IPS DF 6.9 (cell line): ENCODE measurements at places on chromosomes 3 and 15.

- no peak for DNase-seq
Observed at GRCh38 chr3:101042996-101043686, 49.9 kb upstream of the ABI3BP start.

GRCh38 chr3:49659756-49660155 lies 14.4 kb upstream of the APEH start:
- no peak for DNase-seq

GRCh38 chr3:168475704-168476103 lies 380.0 kb upstream of the GOLIM4 start:
- DNase-seq = no peak

DNA sequence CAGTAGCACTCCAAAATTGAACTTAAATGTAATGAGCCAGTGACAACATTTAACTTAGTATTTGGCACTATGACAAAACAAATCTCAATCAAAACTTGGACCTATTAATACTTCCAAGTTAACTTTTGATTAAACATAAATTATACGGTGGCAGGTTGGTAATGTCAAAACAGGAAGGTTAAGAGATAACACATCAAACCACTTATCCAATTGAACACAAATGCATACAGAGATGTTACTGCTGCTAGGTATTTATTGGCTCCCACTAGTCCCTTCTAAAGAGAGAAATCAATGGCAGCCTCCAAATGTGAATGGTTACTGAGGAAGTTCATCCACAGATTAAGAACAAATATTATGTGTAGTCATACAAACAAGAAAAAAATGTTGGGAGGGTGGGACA lies 1.8 kb downstream of the GSK3B start:
- DNase-seq = no peak

- no peak for DNase-seq
Observed at GRCh38 chr3:149848238-149848637, 35.2 kb downstream of the RNF13 start.

GRCh38 chr3:8052659-8053058 lies 449.0 kb upstream of the LMCD1 start:
- no peak for DNase-seq

- DNase-seq = peak; percentile 55
Observed at GRCh38 chr3:172034786-172035685, 4.3 kb upstream of the FNDC3B start.

- DNase-seq = no peak
Observed at GRCh38 chr3:179373938-179374337, 26.4 kb downstream of the MFN1 start.

DNA sequence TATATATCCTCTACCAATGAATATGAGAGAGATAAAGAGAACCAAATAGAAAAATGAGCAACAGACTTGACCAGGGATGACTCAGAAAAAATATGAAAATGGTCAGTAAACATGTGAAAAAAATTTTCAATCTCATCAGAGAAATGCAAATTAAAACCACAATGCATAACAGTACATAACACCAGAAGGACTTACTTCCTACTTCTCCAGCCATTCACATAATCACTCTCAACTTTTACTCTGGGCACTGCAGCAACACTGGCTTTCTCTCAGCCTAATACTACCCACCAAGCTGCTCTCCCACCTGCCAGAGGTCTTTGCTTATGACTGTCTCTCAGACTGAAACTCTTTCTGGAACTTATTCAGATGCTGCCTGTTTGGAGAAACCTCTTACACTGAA lies 49.4 kb downstream of the DPH6 start:
- no peak for DNase-seq

DNA sequence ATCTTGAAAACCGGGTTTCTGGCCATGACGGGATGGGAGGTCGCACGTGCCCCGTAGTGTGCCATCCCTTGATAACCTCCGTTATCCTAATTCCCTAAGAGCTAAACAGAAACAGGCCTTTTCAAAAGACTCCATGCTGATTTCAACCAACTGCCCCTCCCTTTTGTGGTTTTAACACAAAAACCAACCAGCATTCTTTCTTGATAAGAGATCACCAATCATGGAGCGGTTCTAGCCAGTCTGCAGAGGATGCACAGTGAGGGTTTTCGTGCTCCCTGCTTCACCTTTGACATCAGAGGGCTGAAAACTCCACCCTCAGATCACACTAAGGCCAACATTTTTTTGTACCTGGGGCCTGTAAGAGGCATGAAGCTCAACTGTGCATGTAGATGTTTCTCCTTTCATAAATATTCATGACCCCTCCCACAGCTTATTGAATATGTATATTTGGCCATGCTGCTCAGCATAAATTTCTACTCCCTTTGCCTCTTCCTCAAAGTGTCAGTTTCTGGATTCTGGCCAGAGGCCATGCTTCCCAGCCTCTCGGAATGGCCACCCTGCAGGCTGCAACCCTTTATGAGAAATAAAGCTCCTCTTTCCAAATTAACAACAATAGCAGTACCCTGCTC lies 41.3 kb downstream of the FAM3D start:
- DNase-seq = no peak

GRCh38 chr3:31823184-31823583 lies 157.9 kb downstream of the OSBPL10 start:
- no peak for DNase-seq

DNA sequence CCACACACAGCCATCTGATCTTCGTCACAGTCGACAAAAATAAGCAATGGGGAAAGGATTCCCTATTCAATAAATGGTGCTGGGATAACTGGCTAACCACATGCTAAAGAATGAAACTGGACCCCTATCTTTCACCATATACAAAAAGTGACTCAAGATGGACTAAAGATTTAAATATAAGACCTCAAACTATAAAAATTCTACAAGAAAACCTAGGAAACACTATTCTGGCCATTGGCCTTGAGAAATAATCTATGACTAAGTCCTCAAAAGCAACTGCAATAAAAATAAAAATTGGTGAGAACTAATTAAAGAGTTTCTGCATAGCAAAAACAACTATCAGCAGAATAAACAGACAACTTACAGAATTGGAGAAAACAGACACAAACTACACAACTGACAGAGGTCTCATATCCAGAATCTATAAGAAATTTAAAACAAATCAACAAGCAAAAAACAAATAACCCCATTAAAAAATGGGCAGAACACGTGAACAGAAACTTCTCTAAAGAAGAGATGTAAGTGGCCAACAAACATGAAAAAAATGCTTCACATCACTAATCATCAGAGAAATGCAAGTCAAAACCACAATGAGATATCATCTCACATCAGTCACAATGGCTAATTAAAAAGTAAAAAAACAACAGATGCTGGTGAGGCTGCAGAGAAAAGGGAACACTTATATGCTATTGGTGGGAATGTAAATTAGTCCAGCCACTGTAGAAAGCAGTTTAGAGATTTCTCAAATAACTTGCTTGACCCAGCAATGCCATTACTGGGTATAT lies 104.0 kb downstream of the NR1I2 start:
- no peak for DNase-seq

DNA sequence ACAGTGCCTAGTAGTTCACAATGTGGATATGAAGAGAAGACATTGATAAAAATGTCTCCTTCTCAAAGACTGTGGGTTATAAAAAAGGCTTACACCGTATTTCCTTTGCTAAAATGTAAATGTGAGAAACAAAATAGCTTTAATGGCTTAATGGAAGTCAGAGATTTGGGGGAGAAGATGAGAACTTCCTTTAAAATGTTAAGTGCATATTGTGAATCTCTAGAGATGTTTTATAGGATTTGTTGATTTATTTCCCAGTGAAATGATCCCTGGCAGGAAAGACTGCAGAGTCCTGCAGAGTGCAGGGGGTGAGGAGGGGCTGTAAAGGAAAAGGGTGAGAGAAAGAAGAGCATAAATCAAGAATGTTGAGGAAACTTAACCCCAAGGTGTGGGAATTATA lies 305.1 kb downstream of the GAP43 start:
- DNase-seq = no peak

- no peak for DNase-seq
Observed at GRCh38 chr3:45858809-45859543, 17.1 kb upstream of the LZTFL1 start.

DNA sequence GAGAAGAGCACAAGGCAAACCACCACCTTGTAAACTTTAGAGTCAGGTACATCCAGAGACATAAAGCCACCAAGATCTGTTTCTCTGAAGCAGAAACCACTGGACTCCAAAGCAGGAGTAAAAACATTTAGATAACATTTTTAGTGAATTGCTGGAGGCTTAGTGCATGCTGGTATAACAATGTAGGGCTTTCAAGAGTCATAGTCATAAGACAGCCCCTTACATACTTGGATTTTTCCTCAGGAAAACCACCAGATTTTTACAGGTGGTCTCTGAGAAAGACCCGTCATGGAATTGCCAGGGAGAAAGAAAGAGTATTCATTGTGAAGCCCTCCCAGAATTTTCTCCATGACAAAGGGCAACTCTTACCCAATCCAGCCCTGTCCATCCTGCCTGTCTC lies 434.5 kb upstream of the NAALADL2 start:
- no peak for DNase-seq

DNA sequence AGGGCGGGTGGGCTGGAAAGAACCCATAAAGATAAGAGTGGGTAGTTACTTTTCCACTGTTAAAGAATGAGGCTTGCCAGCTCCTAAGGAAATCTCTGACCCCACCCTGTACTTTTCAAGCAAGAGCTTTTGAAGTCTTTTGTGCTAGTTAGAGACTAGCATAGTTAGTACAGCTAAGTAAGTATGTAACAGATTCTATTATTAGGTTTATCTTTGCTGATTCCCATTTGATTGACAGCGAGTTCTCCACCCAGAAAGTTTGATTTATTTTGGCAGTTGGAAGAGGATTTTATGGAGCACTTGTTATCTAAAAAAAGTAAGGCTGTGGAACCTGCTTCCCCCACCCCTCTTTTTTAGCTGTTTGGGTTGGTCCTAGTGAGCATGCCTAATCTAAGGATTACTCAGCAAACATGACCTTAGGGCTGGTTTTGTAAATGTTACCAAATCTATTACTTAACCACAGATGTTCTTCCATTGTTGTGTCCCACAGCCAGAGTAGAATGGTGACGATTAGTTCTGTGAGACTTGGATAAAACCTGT lies 57.6 kb downstream of the FNDC3B start:
- no peak for DNase-seq

- no peak for DNase-seq
Observed at GRCh38 chr15:57302640-57303257, 73.6 kb upstream of the CGNL1 start.

DNA sequence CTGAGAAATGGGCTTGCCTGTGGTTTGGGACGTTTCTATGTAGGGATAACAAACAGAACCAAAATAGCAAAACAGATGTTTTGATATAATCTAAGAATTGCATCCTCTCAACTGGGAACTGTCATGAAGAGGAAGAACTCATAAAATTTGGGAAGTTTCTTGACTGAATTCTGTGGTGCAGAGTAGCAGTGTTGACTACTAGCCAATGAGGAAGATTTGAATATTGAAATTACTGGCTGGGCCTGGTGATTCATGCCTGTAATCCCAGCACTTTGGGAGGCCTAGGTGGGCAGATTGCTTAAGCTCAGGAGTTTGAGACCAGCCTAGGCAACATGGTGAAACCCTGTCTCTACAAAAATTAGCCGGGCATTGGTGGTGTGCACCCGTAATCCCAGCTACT lies 42.2 kb downstream of the ZNF609 start:
- no peak for DNase-seq

DNA sequence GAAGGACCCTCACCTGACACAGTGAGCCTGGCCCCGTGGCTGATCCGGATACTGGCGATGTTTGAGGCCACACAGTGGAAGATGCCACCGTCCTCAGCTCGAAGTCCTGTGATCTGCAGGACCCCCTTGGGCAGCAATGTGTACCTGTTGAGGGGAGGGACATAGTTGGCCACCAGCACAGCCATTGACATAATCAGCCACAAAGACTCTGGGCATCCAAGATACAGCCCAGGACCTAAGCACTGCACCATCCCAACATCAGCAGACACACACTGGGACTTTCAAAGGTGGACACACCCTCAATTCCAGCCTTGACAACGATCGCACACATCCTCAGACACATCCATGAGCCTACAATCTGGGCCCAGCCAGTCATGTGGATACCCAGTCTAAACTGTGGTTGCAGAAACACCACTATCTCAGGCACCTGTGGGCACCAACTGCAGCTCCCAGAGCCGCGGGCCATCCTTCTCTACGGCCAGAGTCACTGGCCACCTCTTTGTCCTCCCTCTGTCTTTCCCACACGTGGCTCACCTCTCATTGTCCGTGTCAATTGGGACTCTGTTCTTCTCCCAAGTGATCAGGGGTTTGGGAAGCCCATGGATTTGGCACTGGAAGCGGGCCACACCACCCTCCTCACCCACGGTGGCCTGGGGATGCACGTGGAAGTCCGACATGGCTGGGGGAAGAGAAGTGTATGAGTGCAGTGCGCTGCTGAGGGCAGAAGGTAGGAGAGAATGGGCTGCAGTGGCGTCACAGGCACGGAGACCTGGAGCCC lies 31.0 kb downstream of the RNU5B-1 start:
- DNase-seq = no peak

DNA sequence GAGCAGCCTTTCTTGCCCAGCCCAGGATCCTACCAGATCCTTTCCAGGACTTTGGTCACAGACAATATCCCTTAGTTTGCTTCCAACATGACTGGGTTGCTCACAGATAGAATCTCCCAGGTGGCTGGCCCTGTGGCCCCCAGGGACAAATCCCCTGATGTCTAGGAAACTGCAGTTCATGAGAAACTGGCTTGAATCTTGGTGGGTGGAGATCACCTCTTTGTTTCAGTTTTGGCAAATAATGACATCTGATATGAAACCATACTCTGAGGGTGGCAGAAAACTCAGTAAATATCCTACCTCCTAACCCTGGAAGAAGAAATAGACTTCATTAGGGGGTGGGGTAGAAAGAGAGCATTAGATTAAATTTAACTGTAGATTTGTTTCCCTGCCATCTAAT lies 44.1 kb upstream of the PFN2 start:
- no peak for DNase-seq

DNA sequence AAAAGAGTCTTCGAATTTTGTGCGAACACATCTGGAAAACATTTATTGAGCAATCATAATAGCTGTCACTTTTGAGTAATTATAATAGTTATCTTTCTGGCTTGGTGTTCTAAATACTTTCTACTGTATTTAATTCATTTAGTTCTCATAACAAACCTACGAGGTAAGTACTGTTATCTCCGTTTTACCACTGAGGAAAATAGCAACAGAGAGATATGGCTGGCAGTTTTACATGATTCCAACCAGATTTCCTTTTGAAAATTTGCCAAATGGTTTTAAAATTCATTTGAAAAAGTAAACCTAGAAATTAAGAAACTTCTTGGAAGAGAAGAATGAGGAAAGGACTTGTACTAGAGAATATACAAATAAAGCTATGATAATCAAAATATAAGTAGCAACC lies 37.3 kb upstream of the MGA start:
- DNase-seq = no peak

GRCh38 chr3:34407281-34407680 lies 608.9 kb downstream of the PDCD6IP start:
- no peak for DNase-seq

DNA sequence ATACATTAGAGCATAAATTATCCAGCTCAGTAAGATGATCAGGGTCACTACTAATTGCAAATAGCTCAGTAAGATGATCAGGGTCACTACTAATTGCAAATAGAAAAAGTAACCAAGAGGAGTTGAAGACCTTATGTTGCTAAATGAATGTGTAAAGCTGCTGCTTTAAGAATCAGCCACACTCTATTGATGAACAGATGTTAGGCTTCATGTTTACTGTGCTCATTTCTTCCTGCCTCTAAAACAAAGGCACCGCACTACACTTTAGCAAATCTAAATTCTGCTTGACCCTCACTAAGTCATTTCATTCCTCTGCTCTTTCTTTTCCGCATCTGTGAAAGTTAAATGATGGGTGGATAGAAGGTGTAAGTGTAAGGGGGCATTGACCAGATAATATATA lies 92.6 kb upstream of the PLSCR4 start:
- DNase-seq = no peak

GRCh38 chr3:29475854-29476253 lies 195.0 kb downstream of the RBMS3 start:
- DNase-seq = peak; percentile 82
